ENCODE measurements at places on chromosomes 7 and 10. TPM values are rescaled to one million over a fixed set of nuclear protein-coding genes. Genes with fewer than 3 reads are reported as not detected.

The CLEC2L gene
- 0.44 TPM for total RNA-seq

The DGKI gene
- total RNA-seq: 0.23 TPM

The PFKFB3 gene
- total RNA-seq: 158 TPM

The ARMC3 gene
- total RNA-seq: 1.1 TPM

The SEMA3C gene
- 71.7 TPM for total RNA-seq

The PNLIPRP2 gene
- not detected for total RNA-seq

The KCTD7 gene
- 5.1 TPM for total RNA-seq

The CPXM2 gene
- not detected for total RNA-seq

The LEP gene
- total RNA-seq: not detected

The JAZF1 gene
- 6.0 TPM for total RNA-seq

Data from A549 treated with GW870086 at 1 μM for 4 hours (cell line).